ENCODE measurements at places on chromosomes 6 and 20. TPM values are rescaled to one million over a fixed set of nuclear protein-coding genes. Genes with fewer than 3 reads are reported as not detected.

Gene RIN2
- 1.5 TPM for total RNA-seq

Gene VIP
- not detected for total RNA-seq

Gene NR2E1
- total RNA-seq, result not detected

Gene PRICKLE4
- 2.9 TPM for total RNA-seq

- peak overlapping the region; percentile 62 for H3K4me3 ChIP-seq
- H3K27ac ChIP-seq, result peak overlapping the region; percentile 46
- no peak for DNase-seq
These were observed 631 bp downstream of the MDGA1 start for GRCh38 chr6:37696841-37697662.

DNA sequence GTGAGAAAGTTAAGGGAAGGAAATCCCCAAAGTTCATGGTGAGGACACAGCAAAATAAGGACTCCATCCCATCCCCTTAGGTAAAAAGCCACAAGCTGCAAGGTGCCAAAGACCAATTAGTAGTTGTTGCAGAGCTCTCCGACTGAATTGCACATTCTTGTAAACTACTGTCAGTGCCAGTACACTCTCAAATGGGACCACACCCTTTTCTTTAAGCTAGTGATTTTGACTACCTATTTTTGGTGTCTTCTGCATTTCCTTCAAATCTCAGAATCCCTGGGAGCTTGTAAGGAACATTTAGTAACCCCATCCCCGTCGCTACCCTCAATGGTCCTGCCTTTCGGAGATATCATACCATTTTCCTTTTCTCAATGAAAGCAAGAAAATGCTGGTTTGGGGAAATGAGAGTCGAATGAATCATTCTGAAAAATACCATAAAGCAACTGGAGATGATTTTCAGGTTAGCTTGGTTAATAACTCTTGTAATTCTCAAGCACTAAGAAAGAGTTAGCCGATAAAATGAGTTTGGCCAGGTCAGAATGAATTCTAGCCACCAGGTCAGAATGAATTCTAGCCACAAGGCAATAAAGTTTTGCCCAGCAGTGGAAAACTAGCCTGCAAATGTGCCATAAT, 5.2 kb upstream of the HMGN3 start:
- H3K27me3 ChIP-seq, result no peaks in the 10 kb centered on the region
- no peaks in the 10 kb centered on the region for H3K36me3 ChIP-seq
- no peak for DNase-seq

- H3K27ac ChIP-seq, result no peak overlapping the region
- no peak for DNase-seq
- H3K4me3 ChIP-seq, result no peak overlapping the region
- peaks cover 36% of the 10 kb centered on the region for H3K27me3 ChIP-seq
- no peaks in the 10 kb centered on the region for H3K36me3 ChIP-seq
- no peaks in the 10 kb centered on the region for H3K4me1 ChIP-seq
These were observed 89.7 kb downstream of the SMPDL3A start for GRCh38 chr6:122878796-122879195.
